Kidney (tissue), 22 donors: ENCODE measurements at places on chromosomes 1 and 21. TPM values are rescaled to one million over a fixed set of nuclear protein-coding genes. Genes with fewer than 3 reads are reported as not detected.

TNFAIP8L2 gene
- total RNA-seq = 6.3 TPM

TSSK3 gene
- 4.3 TPM for total RNA-seq

DCAF6 gene
- total RNA-seq = 58.8 TPM

ZNF593OS gene
- total RNA-seq = not detected

SYT14 gene
- 1.3 TPM for total RNA-seq

WDR64 gene
- not detected for total RNA-seq

CD247 gene
- total RNA-seq = 7.7 TPM

OSBPL9 gene
- 76.6 TPM for total RNA-seq

DNA sequence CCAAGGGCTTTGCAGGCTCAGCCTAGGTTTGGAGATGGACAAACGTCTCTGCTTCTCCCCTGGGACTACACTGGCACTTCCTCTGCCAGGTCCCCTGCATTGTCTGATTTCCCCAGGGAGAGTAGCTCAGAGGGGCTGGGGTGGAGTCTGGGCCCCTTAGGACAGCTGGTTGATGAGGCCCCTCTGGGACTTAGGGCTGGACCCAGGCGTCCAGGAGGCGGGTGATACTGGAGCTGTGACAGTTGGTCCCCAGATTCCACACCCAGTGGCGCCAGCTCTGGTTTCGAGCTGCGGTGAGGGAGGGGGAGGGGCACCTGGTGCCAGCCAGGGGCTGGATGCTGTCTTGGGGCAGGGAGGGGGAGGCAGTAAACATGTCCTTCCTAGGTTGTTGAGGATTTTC, 7.4 kb upstream of the MEX3A start:
- DNase-seq = no peak
- peaks cover 4% of the 10 kb centered on the region for H3K4me1 ChIP-seq
- no peaks in the 10 kb centered on the region for H3K27me3 ChIP-seq

DNA sequence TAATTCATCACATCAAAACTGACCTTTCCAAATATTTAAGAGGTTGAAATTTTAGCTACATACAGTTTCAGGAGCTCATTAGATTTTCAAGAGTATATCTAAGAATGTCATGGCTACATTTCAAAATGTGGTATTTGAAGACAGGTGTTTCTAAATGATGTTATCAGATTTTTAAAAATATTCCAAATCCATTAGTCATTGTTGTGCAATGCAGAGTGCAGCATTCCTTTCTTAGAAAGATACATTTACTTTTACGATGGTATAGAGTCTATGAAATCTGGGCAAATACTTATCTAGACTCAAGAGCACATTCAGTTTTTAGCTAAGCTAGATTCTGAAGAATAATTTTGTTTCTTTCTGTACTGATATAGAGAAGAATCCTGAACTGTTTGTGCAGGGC, 230.3 kb downstream of the CHRM3 start:
- H3K27ac ChIP-seq = no peak overlapping the region
- no peaks in the 10 kb centered on the region for H3K27me3 ChIP-seq
- no peaks in the 10 kb centered on the region for H3K4me1 ChIP-seq
- H3K4me3 ChIP-seq = no peak overlapping the region
- H3K36me3 ChIP-seq = no peaks in the 10 kb centered on the region

DNA sequence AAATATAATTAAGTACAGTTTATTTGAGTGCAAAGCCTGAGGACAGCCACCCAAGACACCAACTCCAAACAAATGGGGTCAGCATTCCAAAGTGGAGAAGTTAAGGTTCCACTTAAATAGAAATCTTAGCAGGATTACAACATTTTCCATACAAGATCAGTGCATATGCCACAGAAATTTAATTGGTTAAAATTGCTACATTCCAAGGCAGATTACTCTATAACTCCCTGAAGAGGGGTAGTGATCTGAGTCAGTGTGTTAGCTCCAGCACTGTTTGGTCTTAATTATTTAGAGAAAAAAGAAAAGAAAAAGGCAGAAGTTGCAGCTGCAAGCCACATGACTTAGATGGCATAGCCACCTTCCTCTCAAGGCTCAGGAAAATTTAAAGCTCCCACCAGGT, 297.5 kb downstream of the HHIPL2 start:
- DNase-seq = no peak
- no peaks in the 10 kb centered on the region for H3K36me3 ChIP-seq
- H3K27ac ChIP-seq = no peak overlapping the region
- no peak overlapping the region for H3K4me3 ChIP-seq
- H3K27me3 ChIP-seq = no peaks in the 10 kb centered on the region

- H3K4me1 ChIP-seq = no peaks in the 10 kb centered on the region
- DNase-seq = no peak
- no peaks in the 10 kb centered on the region for H3K36me3 ChIP-seq
- no peaks in the 10 kb centered on the region for H3K27me3 ChIP-seq
- H3K4me3 ChIP-seq = no peak overlapping the region
Observed at GRCh38 chr1:2342384-2343022, 48.9 kb downstream of the MORN1 start.

DNA sequence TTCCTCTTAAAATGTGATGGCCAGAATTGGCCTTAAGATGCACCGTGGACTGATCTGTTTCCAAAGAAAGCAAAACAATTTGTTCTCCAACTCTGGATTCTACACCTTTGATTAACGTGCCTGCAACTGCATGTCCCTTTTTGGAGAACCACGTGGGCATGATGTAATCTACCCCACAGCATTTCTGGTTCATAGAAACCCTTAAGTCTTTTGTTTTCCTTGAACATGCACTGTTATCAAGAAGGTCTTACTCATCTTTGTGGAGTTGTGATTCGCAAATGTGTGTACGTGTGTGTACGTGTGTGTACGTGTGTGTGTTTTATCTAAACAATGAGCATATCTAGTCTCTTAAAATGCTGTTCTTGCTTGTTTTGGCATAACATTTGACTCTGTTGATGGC, 57.8 kb downstream of the LPAR3 start:
- DNase-seq = no peak
- no peaks in the 10 kb centered on the region for H3K27me3 ChIP-seq
- H3K4me3 ChIP-seq = no peak overlapping the region

DNA sequence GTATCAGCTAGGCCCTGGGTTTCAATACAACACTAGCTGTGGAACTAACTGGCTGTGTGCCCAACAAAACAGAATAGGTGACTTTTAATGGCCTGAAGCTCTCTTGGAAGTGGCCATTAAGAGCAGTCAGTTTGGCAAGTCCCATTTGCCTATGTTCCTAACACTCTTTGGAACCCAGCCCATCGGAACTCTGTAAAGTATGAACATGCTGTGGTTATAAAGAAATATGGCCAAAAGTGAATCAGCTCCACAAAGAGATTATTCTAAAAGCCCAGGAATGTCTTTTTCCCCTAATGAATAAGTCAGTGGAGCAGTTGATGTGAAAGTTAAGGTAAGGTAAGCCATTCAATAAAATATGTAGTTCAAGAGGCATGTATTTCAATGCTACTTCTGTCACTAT, 223.7 kb upstream of the ADAMTS5 start:
- H3K27ac ChIP-seq = no peak overlapping the region
- DNase-seq = no peak
- H3K4me3 ChIP-seq = no peak overlapping the region

- H3K27ac ChIP-seq = no peak overlapping the region
- no peaks in the 10 kb centered on the region for H3K27me3 ChIP-seq
- DNase-seq = no peak
- H3K4me1 ChIP-seq = no peaks in the 10 kb centered on the region
- H3K4me3 ChIP-seq = no peak overlapping the region
- H3K36me3 ChIP-seq = no peaks in the 10 kb centered on the region
Observed at GRCh38 chr1:29406814-29407213, 170.5 kb downstream of the PTPRU start.

- no peaks in the 10 kb centered on the region for H3K36me3 ChIP-seq
- no peak for DNase-seq
- H3K27me3 ChIP-seq = no peaks in the 10 kb centered on the region
- H3K4me3 ChIP-seq = no peak overlapping the region
Observed at GRCh38 chr1:165897326-165898303, 70.2 kb downstream of the UCK2 start.

DNA sequence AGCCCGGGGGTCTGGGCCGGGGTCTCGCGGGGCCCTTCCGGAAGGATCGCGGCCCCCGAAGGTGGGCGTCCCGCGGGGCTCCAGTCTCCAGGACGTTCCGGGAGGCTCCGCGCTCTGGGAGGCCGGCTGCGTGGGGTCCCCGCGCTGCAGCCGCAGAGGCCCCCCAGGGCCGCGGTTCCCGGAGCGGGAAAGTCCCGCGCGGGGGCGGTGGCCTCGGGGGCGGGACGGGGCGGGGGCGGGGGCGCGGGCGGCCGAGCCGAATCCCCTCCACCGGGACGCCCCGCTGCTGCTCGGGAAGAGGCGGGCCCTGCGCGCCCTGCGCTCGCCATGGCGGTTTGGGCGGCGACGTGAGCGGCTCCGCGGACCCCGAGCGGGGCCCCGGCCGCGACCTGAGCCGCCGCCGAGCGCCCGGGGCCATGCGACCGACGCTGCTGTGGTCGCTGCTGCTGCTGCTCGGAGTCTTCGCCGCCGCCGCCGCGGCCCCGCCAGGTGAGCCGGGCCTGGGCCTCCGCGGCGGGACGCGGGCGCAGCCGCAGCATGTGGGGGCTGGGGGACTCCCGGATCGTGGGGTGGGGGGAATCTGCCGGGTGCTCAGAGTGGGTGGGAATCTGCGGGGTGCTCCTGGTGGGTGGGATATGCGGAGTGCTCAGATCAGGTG, at the start of gene IFNGR2:
Gene IFNGR2 (plus strand): TSS at position 286 of the 658 bp plus-strand sequence. CDS start 131 bp downstream, at position 417.
- H3K36me3 ChIP-seq = no peaks in the 10 kb centered on the region
- H3K4me1 ChIP-seq = no peaks in the 10 kb centered on the region
- H3K27ac ChIP-seq = peak within 1 kb of the TSS; percentile 93
- peak within 1 kb of the TSS; percentile 73 for H3K4me3 ChIP-seq

DNA sequence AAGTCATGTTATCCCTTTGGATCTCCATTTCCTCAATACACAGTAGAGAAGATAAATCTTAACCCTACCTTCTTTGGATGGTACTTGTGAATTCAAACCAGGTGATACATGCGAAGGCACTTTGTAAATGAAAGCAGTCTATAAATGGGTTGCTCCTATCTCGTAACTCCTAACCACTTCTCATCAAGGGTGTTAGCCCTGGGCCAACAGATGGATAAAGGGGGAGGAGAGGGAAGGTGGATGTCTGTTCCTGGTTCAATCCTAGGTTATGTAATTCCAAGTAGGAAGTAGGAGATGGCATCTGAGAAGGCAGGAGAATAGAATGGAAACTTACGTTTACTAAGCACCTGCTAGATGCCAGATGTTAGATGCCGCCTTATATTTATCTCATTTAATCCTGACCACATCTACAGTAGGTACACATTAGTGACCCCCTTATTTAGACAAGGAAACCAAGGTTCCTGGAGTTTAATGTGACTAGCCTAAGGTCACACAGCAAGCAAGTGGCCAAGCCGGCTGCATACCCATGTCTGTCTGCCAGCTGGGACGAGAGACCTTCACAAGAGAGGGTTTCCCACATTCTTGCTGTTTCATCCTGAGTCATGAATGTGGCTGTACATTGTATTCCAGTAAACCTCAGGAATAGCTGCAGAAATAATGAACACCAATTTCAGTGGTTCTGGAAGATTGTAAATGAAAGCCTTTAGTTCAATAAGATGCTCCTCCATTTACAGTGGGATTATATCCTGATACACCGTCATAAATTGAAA, 47.7 kb downstream of the ELAVL4 start:
- no peaks in the 10 kb centered on the region for H3K27me3 ChIP-seq
- DNase-seq = no peak
- H3K4me3 ChIP-seq = no peak overlapping the region
- no peak overlapping the region for H3K27ac ChIP-seq
- no peaks in the 10 kb centered on the region for H3K4me1 ChIP-seq

GRCh38 chr1:207251066-207251465, 70.4 kb upstream of the CD55 start:
- no peak overlapping the region for H3K4me3 ChIP-seq
- H3K4me1 ChIP-seq = no peaks in the 10 kb centered on the region
- H3K36me3 ChIP-seq = no peaks in the 10 kb centered on the region

DNA sequence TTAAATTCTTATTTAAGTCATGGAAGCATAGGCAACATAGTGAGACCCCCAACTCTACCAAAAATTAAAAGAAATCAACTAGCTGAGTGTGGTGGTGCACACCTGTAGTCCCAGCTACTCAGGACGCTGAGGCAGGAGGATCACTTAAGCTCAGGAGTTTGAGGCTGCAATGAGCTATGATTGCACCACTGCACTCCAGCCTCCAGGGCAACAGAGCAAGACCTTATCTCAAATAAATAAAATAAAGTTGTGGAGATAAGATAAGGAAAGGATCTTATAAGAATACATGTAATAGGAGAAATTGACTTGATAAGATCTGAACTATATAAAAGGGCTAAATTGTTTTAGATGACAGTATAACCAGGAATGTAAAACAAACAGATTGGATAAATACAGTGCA, 2.3 kb upstream of the BATF3 start:
- peaks cover 20% of the 10 kb centered on the region for H3K27me3 ChIP-seq
- no peak overlapping the region for H3K27ac ChIP-seq
- DNase-seq = no peak
- no peaks in the 10 kb centered on the region for H3K36me3 ChIP-seq
- no peak overlapping the region for H3K4me3 ChIP-seq
- H3K4me1 ChIP-seq = peaks cover 4% of the 10 kb centered on the region

GRCh38 chr1:220680085-220680687, 10.0 kb upstream of the C1orf115 start:
- H3K27me3 ChIP-seq = no peaks in the 10 kb centered on the region
- DNase-seq = peak; percentile 46
- no peak overlapping the region for H3K27ac ChIP-seq
- H3K4me1 ChIP-seq = no peaks in the 10 kb centered on the region
- no peaks in the 10 kb centered on the region for H3K36me3 ChIP-seq

DNA sequence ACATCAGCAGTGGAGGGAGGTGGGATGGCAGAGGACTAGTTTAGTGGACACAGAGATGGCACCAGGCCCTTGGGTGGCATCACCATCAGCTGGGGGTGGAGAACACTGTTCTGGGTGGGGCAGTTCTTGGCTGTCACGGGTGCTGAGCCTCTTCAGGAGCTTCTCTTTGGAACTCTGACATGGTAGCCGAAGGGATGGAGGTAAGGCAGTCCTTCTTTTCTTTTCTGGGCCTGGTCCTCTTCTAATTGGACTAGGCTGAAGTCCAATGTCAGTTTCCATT, 8.3 kb upstream of the MEF2D start:
- no peaks in the 10 kb centered on the region for H3K36me3 ChIP-seq
- no peak for DNase-seq
- H3K27ac ChIP-seq = peak overlapping the region; percentile 43
- peaks cover 19% of the 10 kb centered on the region for H3K4me1 ChIP-seq

GRCh38 chr1:12121212-12122003, 45.4 kb upstream of the TNFRSF1B start:
- H3K4me1 ChIP-seq = no peaks in the 10 kb centered on the region
- H3K36me3 ChIP-seq = no peaks in the 10 kb centered on the region
- DNase-seq = no peak
- H3K4me3 ChIP-seq = no peak overlapping the region
- H3K27me3 ChIP-seq = no peaks in the 10 kb centered on the region
- no peak overlapping the region for H3K27ac ChIP-seq
